ENCODE measurements at places on chromosomes 5 and 9. TPM values are rescaled to one million over a fixed set of nuclear protein-coding genes. Genes with fewer than 3 reads are reported as not detected.

- H3K4me3 ChIP-seq, result no peak overlapping the region
- no peaks in the 10 kb centered on the region for H3K36me3 ChIP-seq
- DNase-seq, result no peak
Measured at GRCh38 chr5:32182463-32183063, 8.4 kb upstream of the GOLPH3 start.

GRCh38 chr5:139312075-139312474, 18.5 kb downstream of the MATR3 start:
- H3K27me3 ChIP-seq, result no peaks in the 10 kb centered on the region
- no peak overlapping the region for H3K27ac ChIP-seq
- no peak overlapping the region for H3K4me3 ChIP-seq

- peak; percentile 22 for DNase-seq
- no peaks in the 10 kb centered on the region for H3K4me1 ChIP-seq
- no peak overlapping the region for H3K4me3 ChIP-seq
- no peak overlapping the region for H3K27ac ChIP-seq
- H3K36me3 ChIP-seq, result no peaks in the 10 kb centered on the region
Measured at GRCh38 chr5:7261049-7261448, 134.9 kb upstream of the ADCY2 start.

- no peaks in the 10 kb centered on the region for H3K4me1 ChIP-seq
- DNase-seq, result no peak
- H3K27me3 ChIP-seq, result no peaks in the 10 kb centered on the region
- no peaks in the 10 kb centered on the region for H3K36me3 ChIP-seq
- H3K4me3 ChIP-seq, result no peak overlapping the region
Measured at GRCh38 chr5:15560421-15560820, 60.4 kb downstream of the FBXL7 start.

DNA sequence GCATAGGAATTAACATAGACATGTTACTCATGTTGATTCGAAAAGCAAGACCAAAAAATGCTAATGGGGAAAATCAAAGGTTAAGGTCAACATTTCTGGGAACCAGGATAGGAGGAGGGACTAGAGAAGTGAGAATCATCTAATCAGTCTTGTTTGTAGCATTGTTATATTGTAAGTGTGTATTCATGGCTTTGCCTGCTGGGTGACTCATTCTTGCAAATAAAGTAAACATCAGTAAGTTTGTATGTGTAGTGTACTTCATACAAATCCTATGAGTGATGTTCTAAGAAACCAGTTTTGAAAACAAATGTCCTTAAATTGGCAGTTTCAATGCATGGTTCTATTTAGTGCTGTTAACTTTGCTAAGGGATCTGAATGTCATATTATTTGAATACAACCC, 79.0 kb upstream of the TMEM252 start:
- H3K36me3 ChIP-seq, result no peaks in the 10 kb centered on the region
- H3K27me3 ChIP-seq, result no peaks in the 10 kb centered on the region
- no peaks in the 10 kb centered on the region for H3K4me1 ChIP-seq
- H3K4me3 ChIP-seq, result no peak overlapping the region
- DNase-seq, result no peak

GRCh38 chr5:40678460-40679147, 1.1 kb upstream of the PTGER4 start:
- H3K36me3 ChIP-seq, result no peaks in the 10 kb centered on the region
- H3K4me3 ChIP-seq, result peak overlapping the region; percentile 68
- no peak for DNase-seq
- H3K27ac ChIP-seq, result peak overlapping the region; percentile 95
- H3K4me1 ChIP-seq, result peaks cover 6% of the 10 kb centered on the region

GRCh38 chr5:56951126-56951945, 587 bp downstream of the MIER3 start:
- no peaks in the 10 kb centered on the region for H3K36me3 ChIP-seq
- peak overlapping the region; percentile 81 for H3K27ac ChIP-seq
- peak; percentile 12 for DNase-seq
- peak overlapping the region; percentile 78 for H3K4me3 ChIP-seq
- no peaks in the 10 kb centered on the region for H3K4me1 ChIP-seq

GRCh38 chr5:123992641-123993040, 480.7 kb downstream of the CSNK1G3 start:
- no peak overlapping the region for H3K27ac ChIP-seq
- no peak overlapping the region for H3K4me3 ChIP-seq
- no peaks in the 10 kb centered on the region for H3K36me3 ChIP-seq

GRCh38 chr9:133237035-133237731, 28.1 kb upstream of the OBP2B start:
- no peak for DNase-seq
- H3K4me1 ChIP-seq, result no peaks in the 10 kb centered on the region
- H3K4me3 ChIP-seq, result no peak overlapping the region
- no peak overlapping the region for H3K27ac ChIP-seq
- no peaks in the 10 kb centered on the region for H3K27me3 ChIP-seq

- H3K27ac ChIP-seq, result no peak overlapping the region
- H3K4me1 ChIP-seq, result no peaks in the 10 kb centered on the region
- H3K36me3 ChIP-seq, result no peaks in the 10 kb centered on the region
- H3K4me3 ChIP-seq, result no peak overlapping the region
Measured at GRCh38 chr5:37637165-37637845, 202.5 kb downstream of the GDNF start.

GRCh38 chr5:149228618-149229297, 42.9 kb upstream of the AFAP1L1 start:
- no peak overlapping the region for H3K4me3 ChIP-seq
- peak; percentile 49 for DNase-seq
- no peak overlapping the region for H3K27ac ChIP-seq
- H3K36me3 ChIP-seq, result no peaks in the 10 kb centered on the region

GRCh38 chr5:126461838-126462237, 38.6 kb downstream of the GRAMD2B start:
- no peaks in the 10 kb centered on the region for H3K4me1 ChIP-seq
- no peak overlapping the region for H3K4me3 ChIP-seq
- H3K27me3 ChIP-seq, result no peaks in the 10 kb centered on the region
- no peak overlapping the region for H3K27ac ChIP-seq
- DNase-seq, result no peak
- H3K36me3 ChIP-seq, result no peaks in the 10 kb centered on the region

- H3K27me3 ChIP-seq, result no peaks in the 10 kb centered on the region
- no peak for DNase-seq
- peak overlapping the region; percentile 99 for H3K4me3 ChIP-seq
- peak overlapping the region; percentile 81 for H3K27ac ChIP-seq
- peaks cover 6% of the 10 kb centered on the region for H3K4me1 ChIP-seq
- no peaks in the 10 kb centered on the region for H3K36me3 ChIP-seq
Measured at GRCh38 chr9:131529597-131530545, 1.2 kb downstream of the UCK1 start.

GRCh38 chr5:109034306-109034705, 286.6 kb downstream of the FER start:
- no peak overlapping the region for H3K4me3 ChIP-seq
- DNase-seq, result no peak
- H3K4me1 ChIP-seq, result no peaks in the 10 kb centered on the region
- H3K36me3 ChIP-seq, result no peaks in the 10 kb centered on the region

DNA sequence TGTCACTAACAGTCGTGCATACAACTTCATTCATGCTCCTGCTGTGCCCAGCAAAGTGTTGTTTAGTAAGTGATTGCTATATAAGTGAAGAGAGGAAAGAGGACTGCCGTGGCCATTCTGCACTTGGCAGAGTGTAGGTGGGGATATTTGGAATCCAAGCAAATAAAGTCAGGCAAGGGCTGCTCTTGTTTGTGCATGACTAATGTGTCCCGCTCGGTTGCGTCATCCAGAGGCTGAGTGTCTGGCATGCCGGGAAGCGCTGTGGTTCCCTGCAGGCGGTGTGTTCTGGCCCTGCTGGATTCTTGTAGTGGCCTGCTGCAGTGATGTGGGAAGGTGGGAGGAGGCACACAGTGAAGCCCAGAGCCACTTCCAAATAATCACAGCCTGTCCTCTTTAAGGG, 136.9 kb upstream of the ANKH start:
- no peaks in the 10 kb centered on the region for H3K27me3 ChIP-seq
- H3K36me3 ChIP-seq, result no peaks in the 10 kb centered on the region
- peaks cover 7% of the 10 kb centered on the region for H3K4me1 ChIP-seq
- peak; percentile 96 for DNase-seq

DNA sequence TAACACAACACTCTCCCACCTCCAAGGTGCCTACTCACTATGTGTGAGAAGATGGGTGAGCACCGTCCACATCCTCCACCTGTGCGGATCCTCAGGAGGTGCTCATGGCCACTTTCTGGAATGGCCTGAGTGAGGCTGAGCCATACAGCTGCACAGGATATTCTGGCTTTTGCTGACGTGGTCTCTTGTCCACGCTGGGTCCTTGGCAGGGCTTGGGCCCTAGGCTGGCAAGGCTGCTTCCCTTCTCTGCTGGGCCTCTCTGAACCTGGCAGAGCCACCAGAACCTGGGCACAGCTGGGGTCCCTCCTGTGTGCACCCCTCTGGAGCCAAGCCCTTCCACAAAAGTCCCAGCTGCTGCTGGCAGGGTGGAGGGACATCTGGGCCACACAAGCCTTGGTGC, 56.4 kb upstream of the IER5L start:
- no peaks in the 10 kb centered on the region for H3K27me3 ChIP-seq
- no peak overlapping the region for H3K27ac ChIP-seq
- no peak for DNase-seq
- H3K36me3 ChIP-seq, result no peaks in the 10 kb centered on the region

GRCh38 chr5:103774721-103775120, 212.1 kb upstream of the NUDT12 start:
- no peaks in the 10 kb centered on the region for H3K4me1 ChIP-seq
- no peaks in the 10 kb centered on the region for H3K27me3 ChIP-seq
- no peak overlapping the region for H3K4me3 ChIP-seq
- H3K36me3 ChIP-seq, result no peaks in the 10 kb centered on the region
- no peak overlapping the region for H3K27ac ChIP-seq

GRCh38 chr9:94649100-94649819, 9.9 kb upstream of the FBP1 start:
- no peak overlapping the region for H3K4me3 ChIP-seq
- no peaks in the 10 kb centered on the region for H3K4me1 ChIP-seq
- no peaks in the 10 kb centered on the region for H3K27me3 ChIP-seq
- no peak for DNase-seq
- no peak overlapping the region for H3K27ac ChIP-seq

DNA sequence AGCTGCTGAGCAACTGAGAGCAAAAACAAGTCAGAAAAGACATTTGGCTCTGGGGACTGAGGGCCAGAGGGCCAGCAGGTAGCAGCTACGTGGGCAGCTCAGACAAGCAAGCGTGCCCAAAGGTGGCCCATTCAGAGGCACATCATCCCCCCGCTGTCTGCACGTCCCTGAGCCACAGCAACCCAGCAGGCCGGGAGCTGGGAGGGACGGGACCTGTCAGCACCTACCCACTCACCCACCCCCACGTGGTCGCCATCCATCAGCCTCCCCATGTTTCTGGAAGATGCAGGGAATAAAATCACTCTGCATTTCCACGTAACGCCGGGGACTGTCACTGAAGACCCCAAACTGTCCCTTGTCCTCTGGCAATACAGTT, 167.8 kb downstream of the COL23A1 start:
- peaks cover 11% of the 10 kb centered on the region for H3K4me1 ChIP-seq
- H3K27ac ChIP-seq, result no peak overlapping the region
- no peak for DNase-seq
- H3K4me3 ChIP-seq, result no peak overlapping the region

DNA sequence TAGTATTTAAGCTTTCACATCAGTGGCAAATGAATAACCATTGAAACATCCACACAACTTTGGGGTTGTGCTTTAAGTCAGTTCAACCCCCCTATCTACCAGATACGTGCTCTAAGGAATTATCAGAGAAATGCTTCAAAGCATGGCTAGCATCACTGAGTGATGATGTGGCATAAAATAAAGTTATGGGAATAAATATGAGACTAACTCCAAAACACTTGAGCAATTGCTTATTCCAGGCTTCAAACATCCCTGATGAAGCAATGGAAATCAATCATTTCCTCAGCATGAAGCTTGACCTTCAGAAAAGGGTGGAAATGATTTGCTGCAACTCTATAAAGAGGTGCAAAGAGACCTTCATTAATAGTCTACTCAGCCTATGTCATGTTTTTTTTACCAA, 292.0 kb upstream of the SMC2 start:
- H3K27ac ChIP-seq, result no peak overlapping the region
- H3K36me3 ChIP-seq, result no peaks in the 10 kb centered on the region
- no peaks in the 10 kb centered on the region for H3K27me3 ChIP-seq

- DNase-seq, result no peak
- H3K27me3 ChIP-seq, result no peaks in the 10 kb centered on the region
- H3K36me3 ChIP-seq, result no peaks in the 10 kb centered on the region
Measured at GRCh38 chr5:33075731-33076130, 364.6 kb downstream of the NPR3 start.

The VCAN gene
- total RNA-seq, result 72.9 TPM

The HMCN2 gene
- 2.9 TPM for total RNA-seq

The EDIL3 gene
- total RNA-seq, result 4.6 TPM

The OR1L1 gene
- not detected for total RNA-seq

The PCDHA9 gene
- total RNA-seq, result 0.51 TPM

The PCDHB7 gene
- 1.2 TPM for total RNA-seq

The SARDH gene
- total RNA-seq, result 6.7 TPM

The TNFSF8 gene
- 2.4 TPM for total RNA-seq

The INSL4 gene
- total RNA-seq, result not detected

The SPAG8 gene
- total RNA-seq, result 0.68 TPM

The ECSCR gene
- total RNA-seq, result 5.3 TPM

The HAVCR2 gene
- total RNA-seq, result 2.8 TPM

The CPEB4 gene
- total RNA-seq, result 45.3 TPM

The CETN3 gene
- 13.3 TPM for total RNA-seq

Data from prostate gland (tissue), 2 donors.